DMS79 treated with DMSO at 0.1 percent for 48 hours (cell line): ENCODE measurements at places on chromosomes 1 and 21.

- no peak for DNase-seq
These were observed 190.0 kb downstream of the BRINP2 start for GRCh38 chr1:177360791-177361190.

DNA sequence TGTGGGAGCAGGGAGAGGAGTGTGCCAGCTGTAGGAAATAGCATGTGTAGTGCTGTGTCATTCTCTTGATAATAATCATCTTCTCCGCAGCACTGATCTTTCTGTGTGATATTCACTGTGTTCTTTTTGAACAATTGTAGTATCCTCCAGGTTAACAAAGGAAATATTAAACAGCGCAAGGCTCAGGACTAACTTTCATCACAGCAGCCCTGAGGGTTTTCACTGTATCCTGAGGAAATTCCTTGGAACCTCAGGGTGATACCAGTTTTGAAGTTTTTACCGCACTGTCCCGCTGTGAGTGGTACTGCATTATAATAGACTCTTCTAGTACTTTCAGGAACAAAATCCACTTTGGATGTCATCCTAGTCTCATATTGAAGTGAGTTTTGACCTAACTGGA, 228.4 kb upstream of the COA6 start:
- DNase-seq = no peak

DNA sequence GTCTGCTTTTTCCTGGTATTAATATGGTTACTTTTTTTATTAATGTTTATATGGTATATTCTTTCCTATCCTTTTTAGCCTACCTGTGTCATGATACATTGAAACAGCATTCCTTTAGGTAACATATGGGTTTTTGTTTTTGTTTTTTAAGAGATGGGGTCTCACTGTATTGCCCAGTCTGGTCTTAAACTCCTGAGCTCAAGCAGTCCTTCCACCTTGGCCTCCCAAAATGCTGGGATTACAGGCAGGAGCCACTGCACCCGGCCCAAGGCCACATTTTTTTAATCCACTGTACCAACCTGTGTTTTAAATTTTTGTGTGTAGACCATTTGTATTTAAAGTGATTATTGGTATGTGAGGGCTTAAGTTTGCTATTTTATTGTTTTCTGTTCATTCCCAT, 43.1 kb downstream of the PKN2 start:
- DNase-seq = no peak

GRCh38 chr1:149927056-149927562, 494 bp downstream of the SF3B4 start:
- peak; percentile 49 for DNase-seq

- DNase-seq = peak; percentile 32
These were observed 513 bp downstream of the GTF2B start for GRCh38 chr1:88890791-88891317.

- no peak for DNase-seq
These were observed 8.8 kb downstream of the SYF2 start for GRCh38 chr1:25223471-25223870.

DNA sequence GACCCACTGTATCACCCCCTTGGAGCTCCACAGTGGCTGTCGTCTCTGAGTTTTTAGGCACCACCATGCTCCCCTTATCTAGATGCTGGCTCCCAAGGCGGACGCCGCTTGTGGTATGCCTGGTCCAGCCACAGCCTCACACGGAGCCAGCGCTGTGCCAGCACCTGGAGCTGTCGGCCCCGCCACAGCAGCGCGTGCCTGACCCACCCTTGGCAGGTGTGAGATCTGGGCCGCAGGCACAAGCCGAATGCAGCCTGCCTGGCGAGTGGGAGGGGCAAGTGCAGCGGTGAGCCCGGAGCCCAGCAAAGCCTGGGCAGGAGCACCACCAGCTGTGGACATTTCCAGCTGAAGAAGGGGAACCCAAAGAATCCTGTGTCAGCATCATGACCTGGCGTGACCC, 91.9 kb upstream of the BACE2 start:
- DNase-seq = no peak

- DNase-seq = no peak
These were observed 48.6 kb downstream of the ACOT7 start for GRCh38 chr1:6345009-6345408.

DNA sequence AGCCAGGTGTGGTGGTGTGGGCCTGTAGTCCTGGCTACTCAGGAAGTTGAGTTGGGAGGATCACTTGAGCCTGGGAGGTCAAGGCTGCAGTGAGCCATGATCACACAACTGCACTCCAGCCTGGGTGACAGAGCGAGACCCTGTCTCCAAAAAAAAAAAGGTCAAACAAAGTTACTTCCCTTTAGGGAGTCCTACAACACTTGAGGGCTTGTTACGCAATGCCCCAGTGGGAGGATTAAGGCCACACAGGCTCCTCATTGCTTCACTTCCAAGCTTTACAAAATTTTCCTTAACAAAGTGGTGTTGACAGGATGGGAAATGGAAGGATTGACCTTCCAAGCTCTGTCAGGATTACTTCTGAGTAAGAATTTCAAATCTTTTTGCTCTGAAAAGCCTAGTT, 6.2 kb upstream of the EXTL1 start:
- no peak for DNase-seq

GRCh38 chr21:14358775-14359174, 24.2 kb downstream of the HSPA13 start:
- DNase-seq = no peak

- no peak for DNase-seq
These were observed 18.9 kb upstream of the TMEM54 start for GRCh38 chr1:32919811-32920733.

- no peak for DNase-seq
These were observed 145.0 kb upstream of the C21orf91 start for GRCh38 chr21:17964199-17964598.

- DNase-seq = no peak
These were observed 362.7 kb upstream of the B3GALT2 start for GRCh38 chr1:193549081-193549480.

DNA sequence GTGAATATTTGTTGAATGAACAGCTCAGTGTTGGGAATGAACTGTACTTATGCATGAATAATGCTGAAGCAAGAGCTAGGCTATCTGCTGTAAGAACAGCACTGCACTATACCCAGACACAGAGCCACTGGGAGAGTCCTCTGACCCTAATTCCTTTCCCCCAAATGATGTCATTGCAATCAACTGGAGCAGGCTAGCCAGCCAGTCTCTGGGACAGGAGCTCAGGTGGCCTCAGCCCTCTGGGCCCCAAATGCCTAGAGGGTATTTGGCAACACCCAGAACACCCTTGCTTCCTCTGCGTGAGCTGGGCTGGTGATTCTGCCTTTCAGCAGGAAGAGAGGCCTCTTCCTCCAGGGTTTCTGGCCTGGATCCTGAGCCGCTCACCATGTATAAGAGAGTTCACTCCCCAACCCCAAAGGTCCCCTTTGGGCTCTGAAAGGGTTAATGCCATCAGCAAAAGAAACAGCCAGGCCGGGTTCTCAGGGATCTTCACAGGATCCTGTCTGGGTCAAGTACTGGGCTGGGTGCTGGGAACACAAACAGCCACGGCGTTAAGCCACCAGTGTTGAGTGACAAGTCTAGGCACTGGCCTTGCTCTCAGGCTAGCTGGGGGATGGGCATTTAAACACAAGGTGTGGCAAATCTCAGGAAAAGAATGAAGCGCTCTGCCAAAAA, 3.7 kb upstream of the PADI4 start:
- DNase-seq = no peak

DNA sequence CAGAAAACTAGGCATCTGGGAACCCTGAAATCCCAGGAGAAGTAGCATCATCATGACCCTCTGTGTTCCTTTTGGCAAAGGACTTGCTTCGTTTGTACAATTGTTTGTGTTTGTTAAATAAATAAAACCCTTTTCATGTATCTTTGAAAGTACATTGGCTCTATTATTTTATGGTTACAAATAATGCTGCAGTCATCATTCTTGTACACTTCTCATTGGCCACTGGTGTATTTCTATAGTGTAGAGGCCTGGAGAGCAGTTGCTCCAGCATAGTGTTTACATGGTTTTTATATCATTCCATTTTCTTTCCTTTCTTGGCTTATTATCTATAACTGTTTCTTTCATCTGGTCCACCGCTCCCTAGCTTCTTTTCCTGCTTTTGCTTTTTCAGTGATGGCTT, 253.3 kb downstream of the FAM72C start:
- no peak for DNase-seq

DNA sequence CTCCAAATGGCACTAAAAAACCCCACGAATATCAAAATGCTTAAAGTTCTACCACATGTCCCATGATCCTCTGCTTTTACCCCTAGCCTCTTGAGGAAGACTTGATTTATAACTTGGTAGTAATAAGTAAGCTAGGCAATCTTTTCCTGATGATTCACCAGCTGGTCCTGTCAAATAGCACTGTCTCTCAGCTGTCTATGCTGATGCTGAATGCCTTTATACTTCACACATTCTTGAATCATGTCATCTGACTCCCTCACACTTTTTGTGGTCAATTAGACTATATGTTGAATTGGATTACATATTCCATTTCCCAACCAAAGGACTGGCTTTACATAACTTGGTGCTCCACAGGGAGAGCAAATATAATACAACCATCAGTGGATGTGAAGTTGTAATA, 16.6 kb downstream of the C21orf91 start:
- no peak for DNase-seq

DNA sequence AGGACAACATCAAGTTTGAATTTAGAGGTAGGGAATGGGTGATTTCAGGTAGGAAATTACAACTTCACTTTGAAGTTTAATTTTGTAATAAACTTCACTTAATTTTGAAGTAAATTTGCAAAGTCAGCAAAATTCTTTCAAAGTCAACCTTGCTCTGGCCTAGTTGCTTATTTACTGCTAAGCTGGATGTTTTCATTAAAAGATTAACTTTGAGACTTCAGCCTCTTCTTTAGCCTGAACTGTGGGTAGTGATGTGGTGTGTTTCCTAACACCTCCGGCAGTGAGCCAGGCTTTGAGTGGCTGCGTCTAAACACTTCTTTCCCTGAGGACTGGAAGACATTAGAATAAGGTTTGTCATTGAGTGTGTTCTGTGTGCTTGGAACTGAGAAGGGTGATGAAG, at the start of gene HAO2:
HAO2 (plus strand) TSS at position 232 of the 400 bp plus-strand sequence. CDS start 12,301 bp downstream, outside the sequence.
- DNase-seq = no peak

GRCh38 chr1:197859024-197859423, 43.4 kb upstream of the C1orf53 start:
- no peak for DNase-seq

GRCh38 chr1:228152097-228152917, 2.6 kb downstream of the GJC2 start:
- no peak for DNase-seq

DNA sequence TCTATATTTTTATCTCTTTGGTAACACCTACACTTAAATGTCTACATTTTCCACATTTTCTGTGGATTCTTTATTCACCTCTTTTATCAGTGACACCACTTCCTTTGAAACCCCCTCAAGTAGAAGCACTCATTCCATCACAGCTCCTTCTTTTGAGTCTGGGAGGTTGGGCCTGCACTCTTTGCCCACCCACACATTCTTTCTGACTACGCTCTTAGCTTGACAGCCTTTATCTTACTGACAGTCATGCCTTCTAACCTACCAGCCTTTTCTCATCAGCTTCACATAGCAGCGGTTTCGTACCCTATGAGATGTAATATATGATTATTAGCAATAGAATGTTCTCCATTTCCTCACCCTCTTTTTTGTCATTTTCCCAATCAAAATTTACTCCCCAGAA, 151.9 kb downstream of the TNFSF18 start:
- DNase-seq = no peak

GRCh38 chr1:84598418-84598817, 24.2 kb upstream of the CTBS start:
- DNase-seq = no peak

DNA sequence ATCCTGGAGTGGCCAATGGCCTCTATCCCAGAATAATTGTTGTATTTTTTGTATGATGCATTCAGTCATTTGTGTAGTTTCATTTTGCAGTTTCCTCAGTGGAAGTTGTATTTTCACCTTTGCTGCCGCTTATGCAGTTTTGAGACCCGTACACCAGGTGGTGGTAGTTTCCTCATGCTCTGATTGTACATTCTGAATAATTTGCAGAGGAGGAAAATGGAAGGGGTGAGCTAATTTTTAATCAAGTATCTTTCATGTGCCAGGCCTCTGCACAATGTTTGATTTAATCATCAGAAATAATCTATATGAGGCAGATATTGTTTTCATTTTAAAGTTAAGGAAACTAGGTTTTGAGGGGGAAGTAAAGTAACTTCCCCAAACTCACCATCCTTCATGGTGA, 29.5 kb downstream of the HLX start:
- no peak for DNase-seq

GRCh38 chr1:38941093-38941492, 537 bp downstream of the RHBDL2 start:
- DNase-seq = no peak

DNA sequence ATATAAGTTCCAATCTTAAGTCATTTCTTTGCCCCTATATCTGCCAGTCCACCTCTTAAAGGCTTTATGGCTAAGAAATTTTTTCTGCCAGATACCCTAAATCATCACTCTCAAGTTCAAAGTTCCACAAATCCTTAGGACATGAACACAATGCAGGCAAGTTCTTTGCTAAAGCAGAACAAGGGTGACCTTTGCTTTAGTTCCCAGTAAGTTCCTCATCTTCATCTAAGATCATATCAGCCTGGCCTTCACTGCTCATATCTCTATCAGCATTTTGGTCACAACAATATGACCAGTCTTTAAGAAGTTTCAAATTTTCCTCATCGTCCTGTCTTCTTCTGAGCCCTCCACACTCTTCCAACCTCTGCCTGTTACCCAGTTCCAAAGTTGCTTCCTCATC, 402.2 kb upstream of the RUNX1 start:
- DNase-seq = no peak

- DNase-seq = no peak
These were observed 16.6 kb downstream of the TRIM45 start for GRCh38 chr1:117104986-117105385.
